ENCODE measurements at places on chromosomes 5 and 9.

GRCh38 chr5:167877114-167877722, 414.2 kb upstream of the WWC1 start:
- DNase-seq, result no peak

- DNase-seq, result peak; percentile 48
Observed at GRCh38 chr9:132411091-132411508, 1.1 kb downstream of the CFAP77 start.

GRCh38 chr9:137319011-137319738, 17.1 kb upstream of the NRARP start:
- no peak for DNase-seq

DNA sequence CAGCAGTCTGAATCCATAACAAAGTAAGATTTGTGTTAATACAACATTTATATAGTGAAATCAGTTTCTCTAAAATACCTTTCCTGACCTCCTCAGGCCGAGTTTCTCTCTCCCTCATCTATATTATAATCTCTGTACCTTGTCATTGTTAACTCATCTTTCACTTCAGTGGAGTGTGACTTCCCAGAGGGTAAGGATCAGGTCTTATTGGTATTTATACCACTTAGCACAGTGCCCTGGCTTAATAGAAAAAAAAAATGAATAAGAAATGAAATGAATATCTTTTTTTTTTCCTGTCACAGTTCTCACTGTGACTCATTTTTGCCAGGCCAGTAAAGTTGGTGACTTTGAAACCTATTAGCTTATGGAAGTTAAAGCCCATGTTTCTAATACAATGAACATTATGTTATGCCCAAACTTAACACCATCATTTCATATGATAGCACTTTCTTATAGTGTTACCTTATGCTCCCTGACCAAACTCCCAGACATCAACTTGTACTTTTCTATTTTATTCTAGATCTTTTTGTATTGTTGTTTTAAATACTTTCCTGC, 90.1 kb downstream of the NR3C1 start:
- DNase-seq, result no peak

GRCh38 chr5:932628-933250, 40.1 kb downstream of the TRIP13 start:
- no peak for DNase-seq

DNA sequence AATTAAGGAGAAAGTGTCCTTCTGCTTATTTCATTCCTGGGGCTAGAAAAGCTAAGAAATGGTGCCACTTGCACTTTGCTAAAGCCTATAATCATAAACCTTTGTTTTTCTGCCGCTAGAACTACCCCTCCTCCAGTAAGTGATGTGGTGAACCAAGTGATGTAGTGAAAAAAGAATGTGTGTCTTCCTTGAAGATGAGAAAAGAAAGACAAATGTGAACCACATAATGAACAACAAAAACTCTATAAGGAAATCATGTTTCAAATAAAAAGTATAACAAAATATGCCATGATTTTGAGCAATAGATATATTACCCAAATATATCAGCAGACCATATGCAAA, 179.0 kb upstream of the SGCD start:
- no peak for DNase-seq

- no peak for DNase-seq
Observed at GRCh38 chr5:133240425-133241091, 188.7 kb downstream of the HSPA4 start.

DNA sequence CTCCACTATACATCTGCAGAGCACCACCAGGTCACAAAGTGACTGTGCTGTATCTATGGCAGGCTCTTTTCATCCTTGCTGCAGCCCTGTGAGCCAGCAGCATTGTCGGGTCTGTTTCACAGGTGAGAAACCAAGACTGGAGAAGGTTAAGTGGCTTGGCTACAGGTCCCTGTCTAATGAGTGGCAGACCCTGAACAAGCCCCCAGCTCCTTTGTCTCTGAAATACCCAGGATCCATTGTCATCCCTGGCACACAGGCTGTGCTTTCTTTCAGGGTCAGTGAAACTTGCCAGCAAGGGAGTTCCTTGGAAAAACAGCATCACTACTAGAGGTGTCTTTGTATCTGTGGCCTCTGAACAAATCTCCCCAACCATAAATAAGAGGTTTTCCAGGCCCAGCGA, 27.6 kb upstream of the CXCL14 start:
- DNase-seq, result no peak

GRCh38 chr9:111866976-111867375, 29.6 kb upstream of the UGCG start:
- no peak for DNase-seq

DNA sequence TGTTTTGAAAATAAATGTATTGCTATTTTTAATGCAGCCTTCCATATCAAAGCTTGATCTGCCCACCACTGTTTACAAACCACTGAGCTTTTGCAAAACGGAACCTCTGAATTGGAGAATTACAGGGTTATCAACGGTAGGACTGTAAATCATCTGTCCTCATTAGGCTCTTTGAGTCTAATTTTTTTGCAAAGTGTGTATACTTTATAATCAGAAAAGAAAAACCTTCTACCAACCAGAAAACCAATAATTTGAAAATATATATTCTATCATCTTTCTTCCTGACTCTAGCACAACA, 6.8 kb upstream of the SLC2A8 start:
- DNase-seq, result no peak

GRCh38 chr9:111674319-111674718, 12.9 kb downstream of the GNG10 start:
- no peak for DNase-seq

DNA sequence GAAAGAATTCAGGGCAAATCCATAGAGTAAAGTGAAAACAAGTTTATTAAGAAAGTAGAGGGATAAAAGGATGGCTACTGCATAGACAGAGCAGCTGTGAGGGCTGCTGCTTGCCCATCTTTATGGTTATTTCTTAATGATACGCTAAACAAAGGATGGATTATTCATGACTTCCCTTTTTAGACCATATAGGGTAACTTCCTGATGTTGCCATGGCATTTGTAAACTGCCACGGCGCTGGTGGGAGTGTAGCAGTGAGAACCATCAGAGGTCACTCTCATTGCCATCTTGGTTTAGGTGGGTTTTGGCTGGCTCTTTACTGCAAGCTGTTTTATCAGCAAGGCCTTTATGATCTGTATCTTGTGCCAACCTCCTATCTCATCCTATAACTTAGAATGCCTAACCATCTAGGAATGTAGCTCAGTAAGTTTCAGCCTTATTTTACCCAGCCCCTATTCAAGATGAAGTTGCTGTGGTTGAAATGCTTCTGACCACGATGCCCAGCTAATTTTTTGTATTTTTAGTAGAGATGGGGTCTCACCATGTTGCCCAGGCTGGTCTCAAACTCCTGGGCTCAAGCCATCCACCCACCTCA, 42.1 kb downstream of the RFK start:
- no peak for DNase-seq

DNA sequence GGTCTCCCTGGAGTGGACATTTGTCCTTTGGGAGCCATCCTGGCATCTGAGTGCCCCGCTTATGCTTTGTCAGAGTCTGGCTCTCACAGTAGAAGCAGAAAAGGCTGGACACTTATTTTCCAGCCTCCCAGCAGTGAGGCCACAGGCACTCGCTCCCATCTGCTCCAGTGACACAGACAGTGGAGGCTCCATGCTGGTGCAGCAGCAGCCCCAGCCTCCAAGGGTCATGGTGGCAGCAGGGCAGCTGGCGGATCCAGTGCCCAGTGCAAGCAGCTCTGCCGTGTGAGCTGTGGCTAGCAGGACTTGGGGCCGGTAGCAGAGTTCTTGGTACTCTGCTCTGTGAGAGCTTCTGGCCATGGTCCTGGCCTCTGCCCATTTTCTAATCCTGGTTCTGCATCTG, 157.3 kb upstream of the ALDH1B1 start:
- no peak for DNase-seq

DNA sequence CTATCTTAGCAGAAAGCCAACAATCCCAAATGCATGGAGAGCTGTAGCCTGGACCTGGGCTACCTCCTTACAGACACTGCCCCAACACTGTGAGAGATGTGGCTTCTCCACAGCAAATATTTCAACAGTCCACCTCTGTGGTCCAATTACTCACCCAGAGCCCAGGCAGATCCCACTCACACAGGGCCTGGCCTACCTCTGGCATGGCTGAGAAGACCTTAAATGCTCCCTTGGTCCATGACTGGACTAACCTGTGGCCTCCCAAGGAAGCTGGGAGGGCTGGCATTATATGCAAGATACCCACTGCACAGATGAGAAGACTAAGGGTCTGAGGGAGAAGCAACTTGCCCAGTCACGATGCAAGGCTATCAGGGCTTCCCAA, 22.8 kb upstream of the SLC25A51 start:
- DNase-seq, result no peak

DNA sequence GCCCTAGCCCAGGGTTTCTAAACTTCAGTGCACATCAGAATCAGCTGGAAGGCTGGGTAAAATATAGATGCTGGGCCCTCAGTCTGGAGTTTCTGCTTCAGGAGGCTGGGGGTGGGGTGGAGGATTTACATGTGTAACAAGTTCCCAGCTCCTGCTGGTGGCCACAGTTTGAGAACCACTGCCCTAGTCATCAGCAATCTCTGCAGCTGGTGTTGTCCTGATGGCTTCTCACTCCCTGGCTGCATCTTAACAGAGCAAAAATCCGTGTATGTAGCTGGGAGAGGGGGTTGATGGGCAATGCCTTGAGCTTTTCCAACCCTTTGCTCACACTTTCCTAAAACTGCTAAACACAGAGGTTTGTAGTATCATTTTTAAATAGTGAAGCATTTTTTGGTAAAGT, 186.0 kb upstream of the KLF9 start:
- DNase-seq, result no peak

GRCh38 chr5:105397749-105398148, 1835.2 kb upstream of the NUDT12 start:
- DNase-seq, result no peak

- no peak for DNase-seq
Observed at GRCh38 chr5:160649304-160649703, 202.7 kb downstream of the ATP10B start.

GRCh38 chr5:39523821-39524220, 99.0 kb upstream of the DAB2 start:
- DNase-seq, result no peak

DNA sequence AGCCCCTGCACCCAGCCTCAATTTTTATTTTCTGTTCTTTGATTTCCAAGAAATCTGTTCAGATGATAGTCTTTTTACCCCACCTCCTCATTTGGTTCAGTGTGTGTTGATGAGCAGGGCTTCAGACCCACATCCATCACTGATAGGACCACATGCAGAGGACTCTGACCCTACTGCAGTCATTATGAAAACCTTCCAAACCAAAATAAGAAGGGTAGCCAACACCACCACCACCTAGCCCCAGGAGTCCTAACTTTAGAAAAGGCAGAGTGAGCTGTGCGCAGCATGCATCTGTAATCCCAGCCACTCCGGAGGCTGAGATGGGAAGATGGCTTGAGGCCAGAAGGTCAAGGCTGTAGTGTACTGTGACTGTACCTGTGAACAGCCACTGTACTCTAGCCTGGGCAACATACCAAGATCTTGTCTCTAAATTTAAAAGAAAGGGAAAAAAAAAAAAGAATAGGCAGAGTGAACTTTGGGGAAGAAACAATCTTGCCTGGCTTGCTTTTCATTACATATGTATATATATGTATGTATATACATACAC, 13.0 kb downstream of the CDKN2AIPNL start:
- DNase-seq, result no peak

DNA sequence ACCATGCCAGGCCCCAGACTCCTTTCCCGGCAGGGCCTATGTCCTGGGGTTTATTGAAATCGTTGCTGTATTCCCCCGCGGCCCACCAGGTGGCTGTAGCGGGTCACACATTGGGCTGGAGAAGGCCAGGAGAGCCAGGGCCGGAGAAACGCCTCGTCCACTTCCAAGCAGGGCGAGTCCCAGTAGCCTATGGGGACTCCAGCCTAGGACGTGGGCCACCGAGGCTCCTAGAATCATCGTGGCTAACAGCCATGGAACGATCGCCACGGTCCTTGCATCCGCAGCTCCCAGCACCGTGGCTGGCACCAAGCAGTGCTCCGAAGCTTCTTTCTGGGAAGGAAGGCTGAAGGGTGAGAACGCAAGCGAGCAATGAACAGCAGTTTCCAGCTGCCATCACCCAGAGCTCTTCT, 87.7 kb downstream of the ENTREP1 start:
- DNase-seq, result no peak

DNA sequence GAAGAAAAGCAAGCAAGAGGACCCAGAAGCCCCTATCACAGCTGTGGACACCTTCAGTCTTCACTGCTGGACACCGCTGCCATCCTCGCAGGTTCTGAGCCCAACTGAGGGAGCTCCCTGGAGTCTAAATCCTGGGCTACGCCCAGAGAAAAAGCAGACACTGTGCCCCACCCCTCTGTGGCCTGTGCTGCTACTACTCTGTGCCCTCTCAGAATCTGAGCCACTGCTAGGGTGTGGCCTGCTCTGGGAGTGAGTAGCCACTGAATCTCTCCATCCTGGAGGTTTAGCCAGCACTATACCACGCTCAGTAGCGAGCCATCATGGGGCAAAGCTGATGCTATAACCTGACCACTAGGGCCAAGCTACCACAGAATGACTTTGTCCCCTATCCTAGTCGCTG, 338.2 kb downstream of the NPR3 start:
- no peak for DNase-seq

GRCh38 chr5:16913187-16914107, 22.6 kb downstream of the MYO10 start:
- no peak for DNase-seq

DNA sequence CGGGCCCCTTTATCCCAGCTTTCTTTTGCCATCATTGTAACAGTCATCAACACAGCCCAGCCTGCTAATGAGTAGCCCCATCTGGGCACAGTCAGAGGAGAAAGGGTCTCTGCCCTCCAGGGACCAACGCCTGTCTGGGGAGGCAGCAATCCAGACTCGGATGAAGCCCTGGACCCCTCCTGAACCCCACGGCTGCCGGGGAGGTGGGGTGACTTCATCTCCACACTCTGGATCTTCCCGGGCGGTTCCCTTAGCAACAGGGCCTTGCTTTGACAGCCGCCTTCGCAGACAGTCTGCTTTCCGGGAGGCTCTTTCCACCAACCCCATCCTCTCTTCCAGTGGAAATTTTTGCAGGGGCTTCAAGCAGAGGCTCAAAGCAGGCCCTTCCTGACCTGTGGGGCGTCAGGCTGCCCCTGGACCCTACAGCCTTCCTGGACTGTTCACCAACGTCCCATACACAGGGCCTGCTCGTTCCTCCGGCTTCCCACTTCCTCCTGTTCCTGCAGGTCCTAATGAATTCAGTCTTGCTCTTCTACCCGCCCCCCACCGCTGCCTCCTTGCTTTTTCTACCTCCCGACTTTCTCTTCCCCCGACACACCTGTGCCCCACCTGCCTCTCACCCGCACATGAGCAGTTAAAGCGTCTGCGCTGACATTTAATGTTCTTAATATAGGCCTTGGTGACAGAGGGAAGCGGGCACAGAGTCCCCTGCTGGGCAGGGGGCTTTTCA, 161.7 kb upstream of the MVB12B start:
- DNase-seq, result no peak

- DNase-seq, result no peak
Observed at GRCh38 chr9:132740526-132741309, 70.5 kb downstream of the GTF3C4 start.

Measured in stimulated activated CD4-positive, alpha-beta T cell treated with anti-CD3 and anti-CD28 coated beads, Interleukin-15, amount 100 ng/mL, for 1 hour (primary cell).